ENCODE measurements at places on chromosomes 6 and 20.

GRCh38 chr6:136427378-136427717, 122.9 kb downstream of the MAP7 start:
- DNase-seq, result no peak

- no peak for DNase-seq
These were observed 315.9 kb downstream of the NKAIN2 start for GRCh38 chr6:124119596-124119995.

- no peak for DNase-seq
These were observed 124.4 kb upstream of the KCNK16 start for GRCh38 chr6:39446909-39447308.

DNA sequence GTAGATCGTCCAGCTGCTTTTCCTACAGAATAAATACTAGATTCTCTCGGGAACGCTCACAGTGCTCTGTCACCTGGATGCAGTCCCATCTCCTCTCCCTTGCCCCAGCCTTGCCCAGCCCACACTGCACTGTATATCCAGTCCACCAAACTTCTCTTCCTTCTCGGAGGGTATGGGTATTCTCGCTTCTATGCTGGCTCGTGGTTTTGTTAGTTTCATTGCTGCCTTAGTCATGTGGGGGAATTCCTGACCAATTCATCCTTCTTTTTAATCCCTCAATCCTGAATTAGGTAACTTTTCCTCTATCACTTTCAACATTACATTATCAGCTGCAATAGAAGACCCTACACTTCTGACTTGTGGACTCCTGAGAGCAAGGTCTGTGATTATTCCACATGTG, 252.4 kb downstream of the GMDS start:
- DNase-seq, result no peak

DNA sequence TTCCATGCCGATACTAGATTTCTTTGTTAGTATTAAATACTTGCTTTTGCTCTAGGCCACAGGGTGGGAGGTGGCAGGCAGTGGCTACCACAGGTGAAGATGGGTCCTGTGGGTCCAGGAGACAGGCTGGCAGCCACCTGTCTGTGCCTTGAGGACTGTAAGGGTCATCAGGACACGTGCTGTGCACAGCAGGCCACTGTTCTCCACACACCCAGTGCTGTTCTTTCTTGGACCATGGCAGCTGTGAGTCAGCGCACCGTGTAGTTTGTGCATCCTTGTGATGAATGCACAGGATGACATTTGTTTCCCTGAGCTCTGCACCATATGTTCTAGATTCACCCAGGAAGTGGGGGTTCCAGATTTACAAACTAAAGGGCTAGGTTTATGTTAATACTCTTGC, 317.0 kb downstream of the ZFAND3 start:
- no peak for DNase-seq

DNA sequence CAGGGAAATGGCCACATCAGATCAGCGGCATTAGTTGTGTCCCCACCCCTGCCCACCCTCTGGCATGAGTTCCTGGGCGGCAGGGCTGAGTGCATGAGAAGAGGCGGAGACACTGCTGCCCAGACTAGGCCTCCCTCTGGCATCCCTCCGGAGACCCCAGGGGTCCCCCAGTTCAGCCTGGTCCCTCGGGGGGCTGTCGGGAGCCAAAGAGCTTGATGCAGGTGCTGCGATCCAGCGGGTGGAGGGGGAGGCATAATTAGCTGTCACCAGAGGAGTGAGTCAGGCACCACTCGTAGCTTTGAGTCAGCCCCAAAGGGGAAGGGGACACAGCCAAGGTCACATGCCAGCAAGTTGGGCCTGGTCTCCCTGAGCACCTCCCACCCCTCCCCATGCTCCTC, 34.5 kb downstream of the DLGAP4 start:
- no peak for DNase-seq

- DNase-seq, result no peak
These were observed 165.6 kb upstream of the LAMP5 start for GRCh38 chr20:9348747-9349146.

- no peak for DNase-seq
These were observed 34.3 kb downstream of the PM20D2 start for GRCh38 chr6:89180112-89180511.

DNA sequence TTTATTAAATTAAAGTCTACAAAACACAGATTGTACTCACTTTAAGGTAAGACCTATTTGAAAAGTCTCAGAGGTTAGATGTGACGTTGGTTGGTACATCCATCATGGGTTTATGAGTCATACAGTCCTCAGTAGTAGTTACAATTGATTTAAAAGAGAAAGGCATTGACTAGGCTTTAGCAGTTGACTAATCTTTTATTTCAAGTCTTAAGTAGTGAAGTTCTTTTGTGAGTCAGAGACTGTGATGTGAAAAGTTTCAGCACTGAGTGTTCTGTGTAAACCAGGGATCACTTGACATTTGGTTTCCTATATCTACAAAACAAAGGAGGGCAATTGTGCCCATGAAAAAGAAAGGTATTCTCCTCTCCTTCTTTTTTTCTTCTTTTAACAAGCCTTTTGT, 221.3 kb downstream of the GRIK2 start:
- no peak for DNase-seq

DNA sequence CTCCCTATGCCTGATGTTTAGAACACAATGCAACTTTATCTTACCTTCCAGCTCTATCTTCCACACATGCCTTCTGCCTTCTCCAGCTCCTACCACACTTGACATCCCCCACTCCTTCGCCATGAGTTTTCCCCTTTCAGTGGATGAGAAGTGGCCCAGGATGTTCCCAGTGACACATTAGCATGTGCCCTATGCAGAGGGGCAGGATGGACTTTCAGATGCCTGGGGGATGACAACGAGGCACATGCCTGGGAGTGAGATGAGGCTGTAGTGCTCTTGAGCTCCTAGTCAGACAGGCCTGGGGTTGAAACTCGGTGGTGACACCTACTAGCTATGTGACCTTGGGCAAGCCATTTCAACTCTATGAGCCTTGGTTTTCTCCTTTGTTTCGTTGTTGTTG, 20.1 kb upstream of the SLC32A1 start:
- no peak for DNase-seq

All from activated naive CD4-positive, alpha-beta T cell (primary cell).